ENCODE measurements at places on chromosomes 12 and 14.

DNA sequence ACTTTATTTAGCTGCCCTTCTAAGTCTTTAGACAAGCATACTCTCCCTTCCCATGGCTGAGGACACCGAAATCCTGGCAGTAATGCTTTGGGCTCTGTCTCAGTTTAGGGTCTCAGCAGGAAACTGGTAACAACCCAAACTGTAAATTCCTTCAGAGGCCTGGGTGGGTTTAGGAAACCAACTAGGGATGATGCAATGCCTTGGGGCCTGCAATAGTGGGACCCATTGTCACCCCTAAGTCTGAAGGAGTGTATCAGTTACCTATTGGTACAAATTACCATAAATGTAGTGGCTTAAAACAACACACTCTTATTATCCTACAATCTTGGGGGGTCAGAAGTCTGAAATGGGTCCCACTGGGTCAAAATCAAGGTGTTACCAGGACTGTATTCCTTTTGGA, 36.0 kb downstream of the DHRS2 start:
- no peak for DNase-seq

- no peak for DNase-seq
Measured at GRCh38 chr14:91257328-91258010, 13.0 kb upstream of the GPR68 start.

DNA sequence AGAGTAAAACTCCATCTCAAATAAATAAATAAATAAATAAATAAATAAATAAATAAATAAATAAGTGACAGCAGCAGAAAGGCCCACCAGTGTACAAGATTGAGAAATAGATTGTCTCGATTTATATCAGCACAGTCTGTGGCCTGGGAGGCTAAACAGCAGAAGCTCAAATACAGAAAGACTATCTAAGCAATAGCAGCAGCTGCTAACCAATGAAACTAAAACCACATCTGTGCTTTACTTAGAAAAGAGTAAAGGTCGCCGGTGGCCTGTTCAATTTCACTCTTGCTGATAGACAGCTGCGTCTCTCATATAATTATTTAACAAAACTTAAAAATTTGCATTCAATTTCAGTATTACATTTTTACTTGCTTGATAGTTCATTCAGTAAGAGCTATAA, 325.7 kb downstream of the CEP128 start:
- no peak for DNase-seq

- no peak for DNase-seq
Measured at GRCh38 chr14:44912041-44912869, 49.5 kb downstream of the KLHL28 start.

DNA sequence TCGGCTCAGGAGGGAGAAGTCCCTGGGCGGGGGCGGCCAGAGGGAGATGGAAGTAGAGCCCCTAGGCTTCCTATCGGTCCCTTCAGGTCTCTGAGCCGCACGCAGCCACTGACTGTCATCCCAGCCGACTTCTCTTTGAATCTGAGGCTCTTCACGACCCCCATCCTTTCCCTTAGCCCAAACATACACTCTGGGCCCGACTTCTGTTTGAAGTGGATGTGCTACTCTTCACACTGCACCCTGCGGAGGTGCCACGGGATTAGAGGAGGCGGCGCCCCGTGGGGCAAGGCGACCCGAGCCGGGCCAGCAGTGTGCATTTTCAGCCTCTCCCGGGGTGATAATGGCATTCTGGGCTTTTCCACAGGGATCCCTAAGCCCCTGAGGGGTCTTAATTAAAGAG, 6.0 kb upstream of the DACT1 start:
- DNase-seq = no peak
